ENCODE measurements at places on chromosomes 13 and 19.

GRCh38 chr19:2542341-2543069 is 66.6 kb downstream of the GADD45B start:
- no peak for DNase-seq

- DNase-seq: no peak
Observed at GRCh38 chr19:46862503-46862834, 1.7 kb downstream of the ARHGAP35 start.

DNA sequence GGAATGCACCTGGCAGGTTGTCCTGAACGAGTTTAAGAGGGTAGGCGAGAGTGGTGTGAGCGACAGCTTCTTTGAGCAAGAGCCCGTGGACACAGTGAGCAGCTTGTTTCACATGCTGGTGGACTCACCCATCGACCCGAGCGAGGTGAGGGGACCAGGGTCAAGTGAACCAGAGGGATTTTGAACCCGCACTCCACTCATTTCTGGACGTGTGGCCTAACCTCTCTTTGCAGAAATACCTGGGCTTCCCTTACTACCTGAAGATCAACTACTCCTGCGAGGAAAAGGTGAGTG is 1.7 kb downstream of the CATSPERG start:
- no peak for DNase-seq

- DNase-seq: no peak
Observed at GRCh38 chr13:77002590-77003190, 10.8 kb downstream of the CLN5 start.

- no peak for DNase-seq
Observed at GRCh38 chr19:46722421-46723022, 5.6 kb upstream of the PRKD2 start.

- DNase-seq: no peak
Observed at GRCh38 chr13:42215578-42216421, 56.2 kb upstream of the AKAP11 start.

- DNase-seq: no peak
Observed at GRCh38 chr13:48356750-48357149, 53.2 kb downstream of the RB1 start.

DNA sequence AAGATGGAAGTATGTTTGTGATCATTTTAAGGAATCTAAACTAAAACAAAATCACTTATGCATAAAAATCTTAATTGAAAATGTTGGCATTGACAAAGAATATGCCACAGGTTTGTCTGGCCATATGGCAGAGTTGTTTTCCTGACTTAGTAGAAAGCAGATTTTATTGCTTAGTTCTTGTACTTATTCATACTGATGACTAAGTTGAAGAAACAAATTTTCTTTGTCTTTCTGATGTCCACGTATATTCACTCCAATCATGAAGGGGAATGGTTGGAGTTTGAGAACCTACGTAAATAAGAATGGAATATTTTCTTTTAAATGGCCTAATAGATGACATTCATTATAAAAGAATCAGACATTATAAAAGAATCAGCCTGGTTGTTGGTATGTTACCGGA is 8.0 kb upstream of the GPC6 start:
- no peak for DNase-seq

DNA sequence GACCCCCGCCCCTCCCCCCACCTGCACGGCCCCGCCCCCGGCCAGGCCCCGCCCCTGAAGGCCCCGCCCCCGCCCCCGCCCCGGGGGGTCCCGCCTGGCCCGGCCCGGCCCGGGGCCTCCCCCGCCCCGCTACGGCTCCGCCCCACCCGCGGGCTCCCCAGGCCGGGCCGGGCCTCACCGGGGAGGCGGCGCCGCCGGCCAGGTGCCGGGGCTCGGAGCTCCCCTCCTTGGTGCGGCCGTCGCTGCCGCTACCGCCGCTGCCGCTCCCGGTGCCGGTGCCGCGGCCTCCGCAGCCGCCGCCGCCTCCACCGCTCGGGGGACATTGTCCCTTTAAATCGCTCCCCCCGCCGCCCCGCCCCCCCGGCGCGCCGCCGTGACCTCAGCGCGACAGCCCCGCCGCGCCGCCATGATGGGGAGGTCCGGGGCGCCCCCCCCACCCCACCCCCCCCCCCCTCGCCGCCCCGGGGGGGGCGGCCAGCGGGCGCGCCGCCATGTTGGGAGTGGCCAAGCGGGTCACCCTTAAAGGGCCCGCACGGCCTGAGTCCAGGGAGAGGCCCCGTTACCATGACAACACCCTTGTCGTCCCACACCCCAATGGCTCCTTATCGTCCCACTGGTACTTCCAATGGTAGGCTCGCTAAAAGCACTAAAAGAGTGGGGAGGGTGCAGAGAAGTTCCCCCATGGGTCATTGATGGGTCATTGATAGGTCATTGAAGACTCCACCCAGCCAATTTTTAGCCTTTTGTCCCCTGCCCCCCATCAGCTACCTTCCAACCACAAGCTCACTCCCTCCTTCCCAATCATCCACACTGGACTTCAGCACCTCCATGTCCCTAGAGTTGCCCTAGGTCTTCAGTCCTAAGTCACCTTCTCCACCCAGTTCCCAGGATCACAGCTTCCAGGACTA is at the start of gene WIZ:
Gene WIZ, minus strand, starts transcription at position 337 of the 908 bp plus-strand sequence. CDS start 1,649 bp downstream, outside the sequence.
- no peak for DNase-seq

GRCh38 chr19:46737761-46738171 is 8.1 kb upstream of the FKRP start:
- no peak for DNase-seq

DNA sequence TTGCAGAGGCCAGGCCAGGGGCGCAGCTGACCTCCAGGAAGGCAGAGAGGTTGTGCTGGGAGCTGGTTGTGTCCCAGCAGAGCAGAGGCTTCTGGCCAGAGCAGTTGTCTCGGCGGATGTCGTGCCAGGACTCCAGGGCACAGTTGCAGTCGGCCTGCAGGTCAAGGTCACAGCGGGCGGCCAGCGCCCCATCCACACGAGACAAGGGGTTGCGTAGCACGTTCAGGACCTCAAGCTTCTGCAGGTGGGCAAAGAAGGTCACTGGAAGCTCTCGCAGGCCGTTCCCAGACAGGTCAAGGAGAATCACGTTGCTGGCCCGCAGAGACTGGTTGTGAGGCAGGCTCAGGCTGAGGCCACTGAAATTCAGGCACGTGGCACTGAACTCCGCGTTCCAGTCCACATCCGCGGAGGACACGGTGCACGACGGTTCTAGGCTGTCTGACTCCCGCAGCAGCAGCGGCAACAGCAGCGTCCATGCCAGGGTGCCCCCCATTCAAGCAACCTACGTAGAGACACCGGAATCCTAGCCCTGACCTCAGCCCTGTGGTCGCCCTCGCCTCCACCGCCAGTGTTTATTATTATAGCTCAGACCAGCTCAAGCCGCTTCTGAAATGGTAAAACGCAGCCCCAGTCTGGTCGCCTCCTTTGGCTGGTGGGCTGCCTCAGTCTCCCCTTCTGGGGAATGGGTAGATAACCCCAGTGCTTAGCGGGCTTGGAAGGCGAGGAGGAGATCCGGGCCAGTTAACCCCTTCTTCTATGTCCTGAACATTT is 766 bp downstream of the LRRC25 start:
- no peak for DNase-seq

- DNase-seq: no peak
Observed at GRCh38 chr13:33745370-33746324, 72.3 kb upstream of the RFC3 start.

DNA sequence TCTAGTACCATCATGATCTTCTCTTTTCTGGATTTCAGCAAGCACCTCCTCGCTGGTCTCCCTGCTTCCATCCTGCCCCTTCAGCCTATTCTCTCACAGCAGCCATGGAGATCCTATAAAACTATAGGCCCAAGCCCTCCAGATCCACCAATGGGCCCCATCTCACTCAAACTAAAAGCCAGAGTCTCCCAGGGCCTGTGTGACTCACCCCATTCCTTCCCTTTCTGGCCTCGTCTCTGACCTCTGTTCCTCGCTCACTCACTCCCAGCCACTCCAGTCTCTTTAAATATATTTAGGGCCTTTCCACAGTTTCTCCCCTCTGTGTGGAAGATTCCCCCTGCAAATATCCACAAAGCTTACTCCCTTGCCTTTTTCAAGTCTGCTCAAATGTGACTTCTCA is 89.7 kb downstream of the HSPH1 start:
- no peak for DNase-seq

DNA sequence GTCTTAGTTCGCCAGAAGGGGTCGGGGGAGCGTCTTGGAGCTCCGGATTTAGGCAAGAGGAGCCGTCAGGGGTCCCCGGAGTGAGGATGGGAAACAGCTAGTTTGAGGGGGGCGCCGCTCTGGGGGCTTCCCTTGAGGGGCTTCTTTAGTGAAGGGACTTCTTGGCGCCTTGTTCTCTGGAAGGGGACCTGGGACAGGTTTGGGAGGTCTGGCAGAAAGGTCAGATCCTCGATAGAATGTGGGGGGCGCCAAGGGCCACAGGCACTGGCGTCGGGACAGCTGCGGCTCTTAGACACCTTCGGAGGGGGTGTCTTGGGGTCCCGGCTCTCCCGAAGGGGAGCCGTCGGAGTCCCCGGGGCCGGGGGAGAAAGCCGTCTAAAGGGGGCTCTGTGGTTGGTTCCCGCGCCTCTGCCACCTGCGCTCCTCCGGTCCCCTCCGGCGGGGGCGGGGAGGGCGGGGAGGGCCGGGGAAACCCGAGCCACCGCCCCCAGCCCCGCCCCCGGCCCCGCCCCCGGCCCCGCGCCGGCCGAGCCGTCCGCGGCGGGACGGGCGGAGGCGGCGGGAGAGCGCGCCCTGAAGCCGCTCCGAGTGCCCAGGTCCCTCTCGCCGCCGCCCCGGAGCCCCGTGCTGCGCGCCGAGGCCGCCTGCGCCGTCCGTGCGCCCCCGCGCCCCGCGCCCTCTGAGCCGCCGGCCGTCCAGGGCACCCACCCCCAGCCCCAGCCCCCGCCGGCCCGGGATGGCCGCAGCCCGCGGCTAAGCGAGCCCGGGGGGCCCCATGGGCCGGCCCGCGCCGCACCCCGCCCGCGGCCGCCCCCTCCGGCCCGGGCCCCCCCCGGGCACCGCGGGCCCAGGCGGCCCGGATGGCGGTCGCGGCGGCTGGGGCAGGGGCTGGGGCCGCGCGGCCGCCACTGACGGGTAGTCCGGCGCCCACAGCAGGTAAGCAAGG is at the start of gene NRTN:
Gene NRTN, plus strand, starts transcription at position 552 of the 946 bp plus-strand sequence. CDS start 19,099 bp downstream, outside the sequence.
- no peak for DNase-seq

DNA sequence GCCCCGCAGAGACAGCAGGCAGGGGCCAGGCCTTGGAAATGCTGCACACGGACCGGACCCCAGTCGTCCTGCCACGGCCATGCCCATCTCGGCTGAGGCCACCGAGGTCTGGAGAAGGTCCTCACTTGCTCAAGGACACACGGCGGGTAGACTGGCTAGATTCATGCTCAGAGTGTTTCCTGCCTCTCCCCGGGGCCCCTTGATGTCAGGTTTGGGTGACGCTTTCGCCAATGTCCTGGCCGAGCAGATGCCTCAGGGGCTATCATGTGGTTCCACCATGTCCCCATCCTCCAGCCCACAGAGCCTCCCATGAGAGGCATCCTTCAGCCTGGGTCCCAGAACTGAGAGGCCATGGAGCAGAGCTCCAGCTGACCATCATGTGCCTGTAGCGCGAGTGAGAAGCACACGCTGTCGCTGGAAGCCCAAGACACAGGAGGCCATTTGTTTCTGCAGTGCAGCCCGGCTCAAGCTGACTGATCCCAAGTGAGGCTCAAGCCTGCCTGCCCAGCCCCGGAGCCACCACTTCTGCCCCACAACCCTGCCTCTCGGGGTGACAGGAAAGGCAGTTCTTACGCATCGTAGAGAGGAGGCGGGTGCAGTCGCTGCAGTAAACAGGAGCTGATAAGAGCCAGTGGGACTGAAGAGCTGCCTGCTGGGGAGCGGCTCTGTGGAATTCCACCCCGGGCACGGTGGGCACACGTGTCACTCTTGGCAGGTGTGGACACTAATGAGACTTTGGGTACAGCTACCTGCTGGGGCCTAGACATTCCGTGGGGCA is 53.9 kb upstream of the GAS6 start:
- DNase-seq: no peak

- DNase-seq: no peak
Observed at GRCh38 chr13:19173752-19174151, 7.9 kb downstream of the TUBA3C start.

GRCh38 chr13:33612641-33613638 is 205.0 kb upstream of the RFC3 start:
- DNase-seq: no peak

DNA sequence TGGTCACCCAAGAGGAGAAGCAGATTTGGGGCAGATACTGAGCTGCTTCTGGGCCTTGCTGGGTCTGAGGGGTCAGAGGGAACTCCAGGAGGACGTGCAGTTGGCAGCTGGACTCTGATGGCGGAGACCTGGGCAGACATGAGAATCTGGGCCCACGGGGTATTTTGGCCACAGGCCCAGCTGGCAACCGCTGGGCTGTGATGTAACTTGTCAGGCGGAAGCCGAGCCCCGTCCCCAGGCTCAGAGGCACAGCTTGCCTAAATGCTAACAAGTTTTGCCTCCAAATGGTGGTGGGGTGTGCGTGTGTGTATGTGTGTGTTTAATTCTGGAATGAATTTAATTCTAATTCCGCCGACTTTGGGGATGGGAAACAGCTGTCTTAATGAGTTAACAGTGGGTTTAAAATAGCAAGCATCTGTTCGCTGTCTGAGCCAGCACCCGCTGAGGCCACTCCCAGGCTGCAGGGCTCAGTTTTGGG is 11.6 kb downstream of the ZNRF4 start:
- peak; percentile 49 for DNase-seq

GRCh38 chr19:2983351-2984214 is 6.2 kb downstream of the TLE6 start:
- DNase-seq: peak; percentile 94

- no peak for DNase-seq
Observed at GRCh38 chr13:23680845-23681669, 110.8 kb downstream of the TNFRSF19 start.

GRCh38 chr13:20258208-20258962 is 26.3 kb upstream of the GJB6 start:
- DNase-seq: no peak

- DNase-seq: no peak
Observed at GRCh38 chr13:51526202-51526601, 58.1 kb upstream of the WDFY2 start.

GRCh38 chr13:82439159-82439904 is 1442.9 kb downstream of the SLITRK1 start:
- DNase-seq: no peak
